ENCODE measurements at places on chromosomes 12 and 14.

- DNase-seq: no peak
Measured at GRCh38 chr12:109082751-109083150, 10.5 kb downstream of the ALKBH2 start.

DNA sequence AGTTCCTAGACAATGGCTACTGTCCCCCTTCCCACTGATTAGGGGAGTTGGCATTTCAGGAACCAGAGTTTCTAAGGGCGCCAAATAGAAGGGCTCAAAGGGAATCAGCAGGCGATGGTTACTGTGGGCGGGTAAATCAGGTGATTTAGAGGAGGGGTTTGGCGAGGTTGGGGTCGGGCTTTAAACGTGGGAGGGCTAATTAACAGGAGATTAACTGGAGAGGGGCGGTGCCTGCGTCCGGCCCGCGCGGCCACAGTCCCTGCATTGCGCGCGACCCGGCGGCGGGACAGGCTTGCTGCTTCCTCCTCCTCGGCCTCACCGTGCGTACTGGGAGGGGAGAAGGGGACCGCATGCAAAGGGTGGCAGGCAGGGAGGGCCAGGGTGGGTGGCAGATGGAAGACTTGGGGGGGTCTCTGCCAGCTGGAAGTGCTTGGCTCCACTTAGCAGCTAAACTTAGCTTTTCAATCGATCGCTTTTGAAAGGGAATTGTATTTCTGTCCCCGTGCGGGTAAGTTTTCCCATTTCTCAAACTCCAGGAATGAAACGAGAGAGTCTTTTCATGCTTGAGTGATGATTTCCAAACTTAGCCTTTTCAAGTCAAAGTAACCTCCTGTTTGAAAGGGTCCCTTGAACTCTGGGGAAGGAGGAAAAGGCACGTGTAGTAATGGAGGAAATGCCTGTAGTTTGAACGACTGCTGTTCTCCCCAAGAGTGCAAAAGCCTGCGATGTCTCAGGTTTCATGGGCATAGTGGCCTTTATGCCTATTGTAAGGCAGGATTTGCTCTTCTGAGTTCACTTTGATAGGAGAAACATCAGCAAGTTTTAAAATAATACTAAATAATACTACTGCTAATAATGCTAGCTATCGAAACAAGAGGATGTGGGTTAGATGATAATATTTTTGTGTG is at the start of gene MGST1:
TSS of gene MGST1 (plus strand) at position 255 of the 908 bp plus-strand sequence. CDS start 6,608 bp downstream, outside the sequence.
- no peak for DNase-seq

DNA sequence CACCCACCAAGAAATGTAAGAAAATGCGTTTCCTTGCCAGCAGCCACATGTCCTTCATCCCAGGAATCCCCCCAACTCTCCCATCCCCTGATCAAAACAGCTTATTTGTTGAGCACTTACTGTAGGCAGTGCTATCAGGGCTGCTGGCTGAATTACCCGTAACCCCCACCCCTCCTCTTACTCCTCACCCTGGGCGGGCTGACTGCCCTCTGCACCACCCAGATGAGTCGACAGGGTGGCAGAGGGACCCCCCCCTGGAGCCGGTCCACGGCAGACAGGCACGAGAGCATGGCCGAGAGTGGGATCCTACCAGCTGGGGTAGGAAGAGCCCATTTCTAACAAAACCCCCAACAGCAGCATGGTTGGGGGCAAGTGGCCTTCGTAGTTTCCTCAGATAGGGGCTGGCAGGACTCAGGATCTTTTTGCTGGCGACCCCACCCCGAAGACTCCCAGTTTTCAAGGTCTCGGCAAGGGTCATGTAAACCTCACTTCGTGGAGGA is 1.1 kb upstream of the RHOF start:
- DNase-seq: no peak

DNA sequence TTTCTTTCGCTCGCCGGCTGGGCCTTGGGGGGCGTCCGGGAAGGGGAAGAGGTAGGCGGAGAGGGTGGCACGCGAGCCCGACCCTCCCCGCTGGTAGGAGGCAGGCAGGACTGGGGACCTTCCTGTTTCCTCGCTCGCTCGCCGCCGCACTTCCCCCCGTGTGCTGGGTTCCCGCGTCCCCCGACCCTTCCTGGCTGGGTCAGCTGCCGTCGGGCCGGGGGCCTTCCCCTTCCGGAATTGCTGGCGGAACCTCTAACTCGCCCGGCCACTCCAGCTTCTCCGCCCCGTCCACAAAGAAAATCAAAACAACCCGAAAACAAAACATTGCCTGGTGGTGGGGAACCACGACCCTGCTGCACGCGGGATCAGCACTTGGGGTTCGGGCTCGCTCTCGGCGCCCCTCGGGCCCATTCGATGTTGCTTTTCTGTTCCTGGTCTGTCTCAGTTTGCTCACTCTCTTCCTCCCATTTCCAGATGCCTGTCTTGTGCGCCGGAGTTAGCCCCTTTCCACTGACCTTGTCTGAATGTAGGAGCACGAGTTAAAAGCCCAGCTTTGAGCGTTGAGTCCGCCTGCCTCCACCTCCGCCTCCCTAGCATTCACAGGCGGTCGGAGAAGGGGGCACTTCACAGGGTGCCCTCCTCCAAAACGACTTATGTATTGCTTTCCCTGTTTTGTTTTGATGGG is 581 bp downstream of the PAPOLA start:
- DNase-seq: no peak

DNA sequence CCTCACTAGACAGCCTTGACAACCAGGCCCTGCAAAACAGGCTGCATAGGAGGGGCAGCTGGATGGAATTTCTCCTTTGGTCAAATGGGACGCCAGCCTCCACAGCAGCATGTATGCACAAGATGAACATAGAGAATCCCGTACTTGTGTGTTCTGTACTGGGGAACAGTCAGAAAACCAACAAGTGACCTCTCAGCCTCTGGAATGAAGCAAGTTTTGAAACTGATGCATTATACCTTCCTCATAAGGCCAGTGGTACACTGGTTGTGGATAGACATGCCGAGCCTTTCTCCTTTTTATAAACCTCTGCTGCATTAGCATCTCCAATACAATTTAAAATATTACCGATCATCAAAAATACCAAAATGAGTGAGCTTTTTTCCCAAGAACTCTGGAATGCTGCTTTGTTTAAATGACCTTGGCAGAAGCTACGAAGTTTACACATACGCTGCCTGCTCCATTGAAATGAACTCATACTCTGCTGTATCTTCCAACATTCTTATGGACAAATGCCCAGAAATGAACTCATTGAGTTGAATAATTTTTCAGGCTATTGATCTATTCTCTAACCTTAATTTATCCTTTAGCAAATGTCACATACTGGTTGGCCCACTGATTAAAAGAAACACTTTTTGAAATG is 47.6 kb upstream of the FERMT2 start:
- no peak for DNase-seq

- no peak for DNase-seq
Measured at GRCh38 chr12:52873513-52873831, 24.7 kb upstream of the KRT78 start.

DNA sequence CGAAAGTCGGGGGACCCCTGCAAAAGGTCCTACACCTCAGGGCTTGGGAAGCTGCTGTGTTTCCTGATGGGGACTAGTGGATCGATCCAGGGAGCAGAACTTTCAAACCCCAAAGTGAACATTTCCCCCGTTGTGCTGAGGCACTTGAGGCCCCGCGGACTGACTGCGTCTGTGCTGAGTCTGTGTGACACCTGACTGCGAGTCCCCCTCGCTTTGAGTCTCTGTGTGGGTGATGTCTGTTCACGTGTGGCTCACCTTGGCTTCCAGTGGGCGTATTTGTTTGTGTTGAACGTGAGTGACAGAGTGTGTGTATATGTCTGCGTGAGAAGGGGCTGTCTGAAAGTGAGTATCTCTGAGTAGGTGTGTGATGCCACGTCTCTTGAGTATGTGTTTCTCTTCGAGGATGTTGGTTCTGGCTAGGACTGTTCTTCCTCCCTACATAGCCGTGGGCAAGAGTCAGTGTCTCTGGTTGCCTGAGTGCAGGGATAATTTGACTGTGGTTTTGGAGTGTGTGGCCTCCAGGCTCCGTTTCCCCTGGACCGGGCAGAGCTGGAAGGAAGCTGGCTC is 1.3 kb downstream of the TEAD4 start:
- no peak for DNase-seq

DNA sequence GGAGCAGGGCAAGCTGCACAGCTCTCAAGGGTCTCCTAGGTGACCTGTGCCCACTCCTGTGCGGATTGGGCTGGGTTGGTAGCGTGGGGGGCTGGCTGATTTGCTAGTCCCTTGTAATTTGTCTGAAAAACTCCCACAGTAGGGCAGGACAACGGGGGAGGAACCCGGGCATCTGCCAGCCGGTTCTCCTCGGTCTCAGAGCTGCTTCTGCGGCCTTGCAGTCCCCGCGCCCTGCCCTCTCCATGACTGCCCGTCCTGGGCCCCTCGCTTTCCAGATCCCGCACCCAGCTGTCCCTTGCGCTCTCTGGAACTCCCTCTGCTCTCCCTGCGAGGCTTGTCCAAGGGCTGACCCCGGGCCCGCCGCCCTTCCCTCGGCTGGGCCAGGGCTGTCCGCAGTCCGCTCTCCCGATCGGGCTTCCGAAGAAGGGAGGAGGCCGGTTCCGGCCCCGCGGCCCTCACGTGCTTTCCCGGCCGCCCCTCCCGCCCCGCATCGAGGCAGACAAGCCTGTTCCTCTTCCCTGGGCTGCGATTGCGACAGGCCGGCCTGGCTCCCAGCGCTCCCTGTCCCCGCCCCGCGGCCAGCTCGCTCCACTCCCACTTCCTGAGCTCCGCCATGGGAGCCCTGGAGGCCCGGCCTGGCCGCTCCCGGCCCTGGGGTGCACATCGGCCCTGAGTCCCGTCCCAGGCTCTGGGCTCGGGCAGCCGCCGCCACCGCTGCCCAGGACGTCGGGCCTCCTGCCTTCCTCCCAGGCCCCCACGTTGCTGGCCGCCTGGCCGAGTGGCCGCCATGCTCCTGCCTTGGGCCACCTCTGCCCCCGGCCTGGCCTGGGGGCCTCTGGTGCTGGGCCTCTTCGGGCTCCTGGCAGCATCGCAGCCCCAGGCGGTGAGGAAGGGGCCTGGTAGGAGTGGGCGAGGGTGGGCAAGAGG is at the start of gene LTBR:
TSS of gene LTBR (plus strand) at position 591 of the 927 bp plus-strand sequence. CDS start at position 788, 197 bp downstream.
- peak; percentile 13 for DNase-seq

GRCh38 chr14:39276005-39276404 is 42.3 kb downstream of the MIA2 start:
- no peak for DNase-seq

DNA sequence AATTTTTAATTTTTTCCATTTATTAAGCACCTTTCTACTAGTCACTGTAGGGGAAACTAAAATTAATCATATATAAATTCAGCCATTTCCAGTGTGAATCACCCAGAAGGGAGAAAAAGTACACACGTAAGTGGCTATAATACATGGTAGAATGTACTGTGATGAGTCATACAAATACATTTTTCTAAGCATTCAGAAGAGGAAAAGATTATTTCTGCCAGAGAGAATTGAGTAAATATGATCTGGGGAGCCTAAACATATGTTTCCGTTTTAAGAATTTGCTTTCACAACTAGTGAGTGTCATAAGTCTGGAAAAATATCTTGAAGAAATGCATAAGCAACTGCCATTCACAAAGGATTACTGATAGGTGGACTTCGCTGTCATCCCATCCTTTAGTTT is 102.8 kb downstream of the TGFB3 start:
- DNase-seq: no peak

- DNase-seq: no peak
Measured at GRCh38 chr12:106780010-106780631, 5.6 kb downstream of the RIC8B start.

DNA sequence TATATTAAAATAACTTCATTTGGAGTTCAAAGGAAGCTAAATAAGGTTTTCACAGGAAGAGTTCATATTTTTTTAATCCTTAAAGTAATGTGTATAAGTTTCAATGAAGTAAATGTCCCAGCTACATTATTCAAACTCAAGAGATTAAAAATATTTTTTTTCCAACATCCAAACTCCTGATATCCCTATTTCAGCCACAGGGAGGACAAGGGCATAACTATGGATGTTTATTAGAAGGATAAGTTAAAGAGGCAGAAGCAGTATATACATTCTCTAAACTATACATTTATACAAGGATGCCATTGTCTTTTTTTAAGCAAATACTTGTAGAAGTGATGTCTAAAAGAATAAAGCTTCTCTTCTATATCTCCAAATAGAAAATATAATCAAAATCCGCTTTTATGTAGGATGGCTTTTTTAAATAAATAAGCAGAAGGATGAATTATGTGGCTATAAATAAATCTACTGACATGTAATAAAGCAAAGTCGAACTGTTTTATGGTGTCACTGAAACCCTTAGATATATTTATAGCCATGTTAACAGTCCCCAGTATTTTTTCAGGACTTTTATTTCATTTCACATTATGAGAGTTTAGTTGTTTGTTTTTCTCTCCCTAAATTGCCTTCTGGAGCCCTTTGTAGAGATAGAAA is 936.5 kb downstream of the DIO2 start:
- DNase-seq: no peak

GRCh38 chr14:90114554-90114953 is 52.8 kb downstream of the KCNK13 start:
- DNase-seq: no peak

DNA sequence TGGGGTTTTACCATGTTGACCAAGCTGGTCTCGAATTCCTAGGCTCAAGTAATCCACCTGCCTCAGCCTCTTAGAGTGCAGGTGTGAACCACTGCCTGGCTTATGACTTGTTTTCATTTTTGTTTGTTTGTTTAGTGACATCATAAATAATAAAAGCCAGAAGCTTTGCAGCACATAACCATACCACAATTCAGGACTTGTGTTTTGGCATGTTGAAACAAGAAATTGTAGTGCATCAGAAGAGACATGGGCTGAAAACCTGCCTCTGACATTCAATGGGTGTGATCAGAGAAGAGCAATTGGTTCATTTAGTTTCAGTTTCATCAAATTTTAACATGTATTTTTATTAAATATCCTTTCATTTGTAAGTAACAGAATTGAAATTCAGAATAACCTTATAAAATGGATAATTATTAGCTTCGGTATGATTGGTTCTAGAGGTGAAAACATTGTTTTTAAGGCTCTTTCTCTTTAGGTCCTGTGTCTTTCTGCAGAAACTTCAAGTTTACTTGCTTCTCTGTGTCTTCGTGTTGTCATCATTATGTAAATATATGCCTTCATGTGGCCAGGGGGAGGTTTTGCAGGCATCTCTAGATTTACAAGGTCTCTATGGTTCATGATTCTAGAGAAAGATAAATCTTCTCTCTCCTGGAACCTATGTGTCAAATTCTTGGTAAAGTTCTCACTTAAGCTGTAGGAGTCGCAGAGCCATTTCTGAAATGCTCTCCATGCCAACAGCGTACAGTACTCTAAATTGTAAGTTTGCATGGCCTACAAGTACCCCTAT is 312.0 kb downstream of the KCNC2 start:
- no peak for DNase-seq

DNA sequence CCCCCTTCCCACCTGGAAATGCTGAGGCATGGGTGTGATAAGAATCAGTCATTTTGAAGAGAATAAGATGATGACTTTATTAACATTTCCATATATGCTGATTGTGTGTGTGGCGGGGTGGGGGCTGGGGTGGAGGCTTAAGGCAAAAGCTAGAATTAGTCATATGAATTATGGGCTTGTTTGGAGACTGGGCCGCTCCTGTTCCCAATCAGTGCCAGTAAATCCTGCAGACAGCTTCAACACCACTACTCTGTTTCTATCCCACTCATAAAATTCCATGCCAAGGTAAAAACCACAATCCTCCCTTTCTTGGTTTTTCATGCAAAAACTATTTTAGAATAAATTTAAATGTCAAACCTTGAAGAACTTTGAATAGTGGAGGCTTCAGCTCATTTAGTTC is 29.9 kb upstream of the SLC38A2 start:
- no peak for DNase-seq
